Stimulated activated CD4-positive, alpha-beta T cell treated with anti-CD3 and anti-CD28 coated beads, Interleukin-4, amount 100 ng/mL, for 1 hour (primary cell): ENCODE measurements at places on chromosomes 13 and 19.

DNA sequence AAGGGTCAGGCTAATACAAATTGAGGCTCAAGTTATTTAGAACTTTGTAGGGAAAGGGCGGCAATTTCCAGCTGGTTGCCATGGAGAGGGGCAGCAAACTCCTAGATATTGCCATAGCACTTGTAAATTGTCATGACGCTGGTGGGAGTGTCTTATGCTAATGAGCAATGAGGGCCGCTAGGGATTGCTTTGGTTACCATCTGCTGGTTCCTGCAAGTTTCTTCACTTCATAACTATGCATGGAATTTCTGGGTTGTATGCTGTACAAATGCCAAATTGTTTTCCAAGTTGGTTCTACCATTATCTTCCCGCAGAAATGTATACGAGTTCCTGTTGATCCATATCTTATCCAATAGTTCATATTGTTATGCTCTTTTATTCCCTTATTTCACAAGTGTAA, 1339.4 kb downstream of the EFNB2 start:
- DNase-seq, result no peak

GRCh38 chr13:83907196-83907989, 25.1 kb upstream of the SLITRK1 start:
- DNase-seq, result no peak

GRCh38 chr13:98992355-98992754, 14.5 kb upstream of the DOCK9 start:
- no peak for DNase-seq

DNA sequence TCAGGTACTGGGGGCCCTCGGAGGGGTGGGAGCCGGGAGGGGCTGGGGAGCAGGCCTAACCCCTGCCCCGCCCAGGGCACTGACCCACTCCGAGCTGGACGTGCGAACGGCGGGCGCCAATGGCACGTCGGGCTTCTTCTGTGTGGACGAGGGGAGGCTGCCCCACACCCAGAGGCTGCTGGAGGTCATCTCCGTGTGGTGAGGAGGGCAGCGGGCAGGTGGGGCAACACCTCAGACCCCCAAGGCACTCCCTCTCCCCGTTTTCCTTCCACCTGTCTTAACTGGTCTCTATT, 18.2 kb downstream of the HPN start:
- no peak for DNase-seq

DNA sequence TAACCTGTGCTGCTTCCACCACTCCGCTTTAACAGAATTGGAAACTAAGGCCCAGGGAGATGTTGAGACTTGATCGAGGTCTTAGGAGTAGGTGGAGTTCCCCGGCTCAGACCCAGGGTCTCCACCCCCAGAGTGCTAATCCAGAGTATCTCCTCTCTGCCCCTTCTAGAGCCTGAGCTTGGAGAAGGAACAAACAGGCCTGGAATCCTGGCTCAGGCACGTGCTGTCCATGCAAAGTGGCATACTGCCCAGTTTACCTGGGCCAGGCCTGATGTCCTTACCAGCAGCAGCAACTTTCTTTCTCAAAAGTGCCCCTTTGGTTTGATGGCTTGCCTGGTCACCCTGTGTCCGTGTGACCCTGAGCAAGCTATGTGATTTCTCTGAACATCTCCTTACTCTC, 3.7 kb downstream of the SYNGR4 start:
- no peak for DNase-seq

GRCh38 chr19:53780506-53780905, 43.6 kb downstream of the NLRP12 start:
- DNase-seq, result no peak

GRCh38 chr19:38371081-38371480, 3.3 kb upstream of the PSMD8 start:
- no peak for DNase-seq

GRCh38 chr13:65540175-65540574, 1690.0 kb downstream of the PCDH9 start:
- no peak for DNase-seq

DNA sequence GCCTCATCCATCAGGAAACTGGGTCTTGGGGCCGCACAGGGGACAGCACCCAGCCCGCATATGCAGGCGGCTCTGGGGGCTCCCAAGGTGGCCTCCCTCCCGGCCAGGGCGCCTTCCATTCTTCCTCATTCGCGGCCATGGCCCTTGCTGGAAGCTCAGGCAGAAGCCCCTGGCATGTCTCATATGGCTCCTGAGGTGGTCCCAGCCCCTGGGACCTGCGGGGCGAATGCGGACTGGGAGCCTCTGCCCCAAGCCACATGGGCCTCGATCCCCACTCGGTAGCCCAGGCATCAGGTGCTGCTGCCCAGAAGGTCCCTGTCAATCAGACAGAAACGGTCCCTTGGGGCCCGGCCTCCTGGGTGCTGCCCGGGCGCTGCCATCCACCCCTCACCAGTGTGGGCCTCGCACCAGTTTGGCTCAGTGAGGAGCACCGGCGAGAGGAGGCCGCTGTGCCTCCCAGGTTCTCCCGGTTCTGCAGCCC, 301.6 kb downstream of the TEX29 start:
- DNase-seq, result no peak

GRCh38 chr13:93004919-93005318, 221.7 kb upstream of the GPC6 start:
- DNase-seq, result no peak

DNA sequence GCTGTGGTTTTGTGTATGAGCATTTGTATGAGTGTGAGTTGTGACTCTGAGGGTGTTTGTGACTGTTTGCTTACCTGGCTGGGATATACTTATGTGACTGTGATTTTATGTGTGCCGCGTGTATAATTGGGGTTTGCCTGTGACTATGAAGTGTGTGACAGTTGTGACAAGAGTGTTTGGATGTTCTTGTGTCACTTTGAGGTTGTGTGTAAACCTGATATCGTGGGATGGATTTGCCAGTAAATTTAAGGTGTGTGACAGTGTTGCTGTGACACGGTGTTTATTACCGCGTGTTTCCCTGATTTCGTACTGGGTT, 442 bp downstream of the ZNF420 start:
- no peak for DNase-seq

DNA sequence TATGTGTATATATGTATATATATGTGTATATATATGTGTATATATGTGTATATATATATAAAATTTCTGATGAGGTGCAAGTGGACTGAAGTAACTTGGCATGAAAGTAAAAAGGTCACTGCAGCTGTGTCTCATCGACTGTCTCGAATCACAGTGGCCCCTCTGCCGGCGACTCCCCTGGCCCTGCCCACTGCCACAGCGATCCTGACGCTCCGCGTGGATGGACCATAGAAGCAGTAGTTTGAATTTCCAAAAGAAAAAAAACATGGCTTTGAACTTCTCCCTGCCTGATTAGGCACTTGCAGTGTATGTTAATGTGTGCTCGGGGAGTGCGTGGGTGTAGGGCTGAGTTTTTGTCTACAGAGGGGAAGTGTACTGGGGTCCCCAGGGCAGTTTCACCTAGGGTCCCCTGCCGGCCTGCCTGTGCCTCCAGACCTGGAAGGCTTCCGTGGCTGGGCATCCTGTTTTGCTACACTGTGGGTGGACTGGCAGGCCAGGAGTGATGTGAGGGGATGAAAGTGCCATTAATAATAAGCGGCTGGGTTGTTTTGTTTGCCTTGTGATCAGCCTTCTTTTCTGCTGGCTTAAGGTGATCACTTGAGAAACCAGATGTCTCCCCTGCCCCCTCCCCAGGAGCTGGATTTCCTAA, 10.8 kb downstream of the ZIC5 start:
- DNase-seq, result no peak

DNA sequence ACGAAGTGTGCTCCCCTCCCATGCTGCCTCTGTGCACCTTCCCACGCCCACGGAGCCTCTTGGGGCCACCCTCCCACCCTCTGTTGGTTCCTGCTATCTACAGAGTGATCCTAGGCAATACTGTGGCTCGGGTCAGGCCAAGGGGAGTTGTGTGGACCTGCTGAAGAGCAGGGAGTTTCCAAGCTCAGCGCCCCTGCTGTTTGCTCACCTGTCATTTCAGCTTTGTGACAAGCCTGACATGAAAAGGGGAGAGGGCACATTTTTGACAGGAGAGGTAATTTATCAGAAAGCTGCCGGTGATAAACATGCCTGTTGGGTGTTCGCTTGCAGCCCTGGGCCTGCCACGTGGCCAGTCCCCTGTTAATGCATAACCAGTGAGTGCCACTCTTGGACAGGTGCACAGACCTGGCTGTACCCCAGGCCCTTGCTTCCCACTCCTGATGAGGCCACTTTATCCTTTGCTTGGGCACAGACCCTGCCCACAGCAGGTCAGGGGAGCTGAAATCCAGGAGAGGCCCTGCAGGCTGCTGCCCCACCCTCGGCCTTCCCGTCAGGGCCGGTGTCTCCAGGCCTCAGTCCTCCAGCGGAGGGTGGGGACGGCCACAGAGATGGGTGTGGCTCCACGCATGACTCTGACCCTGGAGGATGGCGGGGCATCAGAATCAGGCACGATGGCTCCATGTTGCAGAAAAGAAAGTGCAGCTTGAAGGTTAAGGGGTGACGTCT, 201.5 kb upstream of the GPR12 start:
- DNase-seq, result no peak

GRCh38 chr13:50352720-50353480, 337.7 kb downstream of the KCNRG start:
- DNase-seq, result no peak

- peak; percentile 97 for DNase-seq
Measured at GRCh38 chr19:2840794-2841791, at the start of gene ZNF555. Gene ZNF555, plus strand, starts transcription at chr19:2841475. Its CDS starts 98 bp downstream, at chr19:2841573.

DNA sequence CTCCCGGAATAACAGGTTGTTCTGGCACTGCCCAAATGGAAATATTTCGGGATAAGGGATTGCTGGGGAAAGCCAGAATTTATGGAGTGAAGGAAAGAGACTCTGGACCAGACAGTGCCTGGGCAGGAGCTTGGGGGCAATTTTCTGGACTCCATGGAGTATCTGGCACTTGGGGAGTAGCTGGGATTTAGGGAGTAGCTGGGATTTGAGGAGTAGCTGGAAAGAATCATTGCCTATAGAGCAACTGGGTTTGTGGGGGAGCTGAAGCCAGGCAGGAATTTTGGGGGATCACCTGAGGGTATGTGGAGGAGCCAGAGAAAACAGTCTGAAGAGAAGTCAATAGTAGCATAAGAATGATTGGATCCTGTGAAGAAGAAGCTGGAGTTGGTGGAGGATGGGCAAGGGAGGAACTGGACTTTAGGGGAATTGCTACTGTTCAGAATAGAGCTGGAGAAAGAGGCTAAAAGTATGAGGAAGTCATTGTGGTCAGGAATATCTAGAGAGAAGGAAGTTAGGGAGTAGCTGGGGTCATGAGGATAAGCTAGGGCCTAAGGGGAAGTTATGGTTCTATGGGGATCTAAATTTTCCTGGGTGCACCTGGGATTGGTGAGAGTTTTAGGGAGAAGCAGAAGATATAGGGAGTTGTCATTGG, 14.8 kb downstream of the FSD1 start:
- DNase-seq, result no peak

DNA sequence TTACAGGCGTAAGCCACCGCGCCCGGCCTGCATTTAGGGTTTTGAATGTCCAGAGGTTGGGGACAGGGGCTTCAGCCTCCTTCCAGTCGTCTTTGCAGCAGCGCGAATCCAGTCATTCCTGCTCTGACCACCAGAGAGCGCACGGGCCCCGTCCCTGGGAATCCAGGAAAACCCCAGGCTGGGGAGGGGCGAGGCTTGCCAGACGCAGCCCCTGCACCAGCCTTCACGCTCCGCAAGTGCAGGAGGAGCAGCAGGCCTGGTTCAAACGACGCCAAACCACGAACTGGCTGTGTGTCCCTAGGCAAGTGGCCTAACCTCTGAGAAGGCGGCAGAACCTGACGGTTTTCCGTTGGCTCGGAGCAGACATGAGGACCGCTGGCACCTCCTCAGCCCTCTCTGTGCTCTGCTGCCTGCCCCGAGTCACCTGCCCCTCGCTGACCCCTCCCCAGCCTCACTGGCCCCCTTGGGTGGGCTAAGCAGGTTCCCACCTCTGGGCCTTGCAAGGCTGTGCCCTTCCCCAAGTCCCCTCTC, 2.0 kb upstream of the RNF126 start:
- peak; percentile 87 for DNase-seq

GRCh38 chr19:2856457-2857050, 10.6 kb upstream of the ZNF556 start:
- DNase-seq, result no peak

- DNase-seq, result no peak
Measured at GRCh38 chr19:1169921-1170885, 3.9 kb downstream of the SBNO2 start.

DNA sequence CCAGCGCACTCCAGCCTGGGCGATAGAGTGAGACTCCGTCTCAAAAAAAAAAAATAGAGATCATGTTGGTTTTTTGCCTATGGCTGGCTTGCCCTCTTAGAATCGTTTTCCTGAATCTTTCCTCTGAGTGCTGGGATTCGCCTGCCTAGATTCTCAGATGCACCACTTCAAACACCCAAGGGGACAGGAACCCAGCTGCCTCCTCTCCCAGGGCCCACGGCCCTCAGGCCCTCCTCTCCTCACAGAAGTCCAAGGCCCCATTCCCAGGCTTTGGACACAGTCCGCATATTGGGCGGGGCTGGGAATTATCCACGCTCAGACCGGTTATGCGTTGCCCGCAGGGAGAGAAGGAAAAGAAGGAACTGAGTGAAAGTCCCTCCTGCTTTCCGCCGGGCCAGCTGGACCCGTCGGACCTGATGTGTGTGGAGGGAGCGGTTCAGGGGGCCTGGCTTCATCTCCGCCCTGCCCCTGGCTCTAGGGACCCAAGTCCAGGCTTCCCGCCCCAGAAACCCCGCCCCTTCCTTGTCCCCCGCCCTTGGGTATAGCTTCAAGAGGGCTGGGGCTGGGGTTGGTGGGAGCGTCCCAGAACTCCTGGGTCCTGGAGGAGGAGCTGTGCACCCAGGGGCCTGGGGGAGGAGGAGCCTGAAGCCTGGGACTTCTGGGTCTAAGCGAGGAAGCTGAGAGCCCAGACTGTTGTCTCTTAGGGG, 5.8 kb downstream of the PPFIA3 start:
- no peak for DNase-seq

- no peak for DNase-seq
Measured at GRCh38 chr13:24284889-24285565, 24.4 kb upstream of the C1QTNF9 start.

GRCh38 chr19:18507021-18507726, 14.7 kb downstream of the ELL start:
- no peak for DNase-seq

DNA sequence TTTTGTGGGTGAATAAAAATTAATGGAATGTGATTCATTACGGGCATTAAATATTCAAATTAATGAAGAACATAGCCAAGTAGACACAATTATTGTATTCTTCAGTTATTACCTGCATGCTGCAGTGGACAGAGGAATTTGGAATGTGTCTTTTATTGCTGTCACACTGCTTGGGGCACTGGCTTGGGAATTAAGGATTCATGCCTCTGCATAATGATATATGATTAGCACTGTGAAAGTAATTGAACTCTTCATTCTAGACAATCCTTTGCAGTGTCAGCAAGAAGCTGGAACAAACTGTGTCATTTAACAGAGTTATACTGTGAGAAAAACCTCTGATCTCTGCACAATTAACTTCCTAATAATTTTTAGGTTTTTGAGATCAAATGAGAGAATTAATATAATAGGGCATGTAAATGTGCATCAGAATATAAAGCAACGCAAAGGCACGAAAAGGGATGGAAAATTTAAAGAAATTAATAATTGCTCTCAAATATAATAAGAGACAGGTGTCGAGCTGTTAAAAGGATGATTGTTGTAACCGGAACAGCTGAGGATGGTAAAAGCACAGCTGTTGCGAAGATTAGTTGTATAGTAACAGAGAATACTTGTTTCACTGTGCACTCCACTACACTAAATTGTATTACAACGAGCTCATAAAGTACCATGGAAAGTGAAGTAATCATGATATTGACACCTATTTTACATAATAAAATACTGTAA, 235.1 kb upstream of the MIR17HG start:
- DNase-seq, result no peak

- no peak for DNase-seq
Measured at GRCh38 chr13:49064476-49064875, 88.8 kb downstream of the FNDC3A start.
